ENCODE measurements at places on chromosomes 12 and 14. TPM values are rescaled to one million over a fixed set of nuclear protein-coding genes. Genes with fewer than 3 reads are reported as not detected.

DNA sequence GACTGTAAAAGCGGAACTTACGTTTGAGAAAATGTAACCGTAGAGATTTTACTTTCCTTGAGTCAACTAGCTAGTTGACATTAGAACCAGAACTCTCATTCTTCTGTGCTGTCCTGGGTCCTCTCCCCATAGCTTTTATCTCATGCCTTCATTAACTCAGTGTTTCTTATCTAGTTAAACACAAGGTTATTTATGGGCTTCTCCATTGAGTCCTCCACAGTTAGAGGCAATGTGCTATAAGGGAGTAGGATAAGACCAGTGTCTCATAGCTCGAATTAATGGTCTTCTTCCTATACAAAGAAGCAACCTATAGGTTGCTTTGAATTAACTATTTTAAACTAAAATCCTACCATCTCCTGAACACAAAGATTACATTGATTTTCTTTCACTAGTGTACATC lies 129.8 kb downstream of the ACSS3 start:
- no peak for DNase-seq

- DNase-seq = no peak
These were observed 21.8 kb upstream of the EIF2B2 start for GRCh38 chr14:74980731-74981461.

VRTN gene
- not detected for polyA plus RNA-seq

DNA sequence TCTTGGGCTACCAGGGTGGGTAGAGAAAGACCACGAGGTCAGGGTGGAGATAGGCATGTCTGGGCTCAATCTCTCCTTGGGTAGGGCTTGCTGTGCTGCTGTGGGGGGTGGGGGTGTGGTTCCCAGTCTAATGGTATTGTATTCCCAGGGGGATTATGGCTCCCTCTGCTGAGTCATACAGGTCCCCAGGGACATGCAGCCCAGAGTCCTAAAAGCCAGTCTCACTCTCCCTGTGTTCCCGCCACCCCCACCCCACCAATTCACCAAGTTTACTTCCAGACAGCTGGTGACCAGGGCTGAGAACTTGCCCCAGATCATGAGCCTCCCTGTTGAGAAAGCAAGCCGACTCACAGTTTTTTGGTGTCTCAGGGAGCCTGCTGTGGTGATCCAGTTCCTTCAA lies 367.6 kb downstream of the C12orf75 start:
- DNase-seq = no peak

DNA sequence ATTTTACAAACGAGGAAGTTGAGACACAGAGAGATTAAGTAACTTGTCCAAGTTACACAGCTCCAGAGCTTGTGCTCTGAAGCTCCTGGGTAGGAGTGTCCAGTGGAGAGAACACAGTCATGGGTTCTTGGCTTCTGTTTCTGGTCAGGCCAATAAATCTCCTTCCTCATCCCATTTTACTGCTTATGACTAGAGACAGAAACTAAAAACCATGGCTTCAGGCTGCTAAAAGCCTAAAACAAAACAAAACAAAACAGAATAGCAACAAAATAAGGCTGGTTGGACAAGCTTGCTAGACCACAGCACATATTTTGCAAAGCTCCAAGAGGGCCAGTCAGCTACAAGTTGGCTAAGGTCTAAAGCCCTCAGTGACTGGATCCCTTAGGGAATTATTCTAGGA lies 49.8 kb downstream of the PTGER2 start:
- no peak for DNase-seq

INHBC gene
- 0.10 TPM for polyA plus RNA-seq

DNA sequence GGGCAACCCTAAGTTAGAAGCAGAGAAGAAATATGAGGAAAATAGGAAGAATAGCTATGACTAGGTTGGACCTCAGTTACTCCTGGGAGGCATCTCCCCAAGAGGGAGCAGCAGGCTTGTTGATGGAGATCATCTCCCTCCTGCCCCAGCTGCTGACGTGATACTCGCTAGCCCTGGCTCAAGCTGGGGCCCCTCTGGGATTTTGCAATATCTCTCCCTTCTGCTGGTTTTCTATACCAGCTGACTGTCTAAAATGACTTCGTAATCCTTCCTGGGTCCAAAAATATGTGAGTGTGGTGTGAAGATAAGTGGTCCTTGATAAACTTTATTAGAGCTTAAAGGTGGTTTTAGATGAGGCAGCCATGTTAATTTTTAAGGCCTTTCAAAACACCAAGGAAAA lies 4.5 kb upstream of the HECTD4 start:
- no peak for DNase-seq

DNA sequence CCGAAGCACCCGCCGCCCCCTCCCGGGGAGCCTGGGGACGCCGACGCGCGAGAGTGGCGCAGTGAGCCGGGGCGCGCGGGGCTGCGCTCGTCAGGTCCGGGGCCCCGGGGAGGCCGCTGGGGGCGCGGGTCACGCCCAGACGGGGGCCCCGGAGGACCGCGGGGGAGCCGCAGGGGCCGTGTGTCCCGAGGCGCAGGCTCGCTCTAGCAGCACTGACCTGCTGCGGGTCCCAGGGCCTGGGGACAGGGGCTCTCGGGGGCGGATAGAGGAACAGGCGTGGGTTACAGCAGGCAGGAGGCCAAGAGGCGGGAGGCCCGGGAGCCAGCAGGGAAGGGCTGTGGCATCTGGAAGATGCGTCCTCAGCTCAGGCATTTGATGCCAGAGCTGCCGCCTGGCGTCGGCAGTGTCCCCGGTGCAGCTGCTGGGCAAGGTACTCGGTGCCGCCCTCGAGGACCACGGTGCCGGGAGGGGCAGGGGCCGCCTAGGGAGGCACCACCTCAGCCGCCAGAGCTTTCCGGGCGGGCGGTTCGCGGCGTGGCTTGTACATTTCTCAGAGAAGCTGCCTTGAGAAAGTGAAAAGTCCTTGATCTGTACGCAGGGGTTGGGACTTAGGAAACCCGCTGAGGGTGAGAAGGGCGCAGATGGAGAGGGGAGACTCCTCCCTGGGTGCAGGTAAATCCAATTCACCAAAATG lies 1.2 kb downstream of the WNT5B start:
- DNase-seq = peak; percentile 88

ERH gene
- 228 TPM for polyA plus RNA-seq

- DNase-seq = no peak
These were observed 203.1 kb downstream of the CALM1 start for GRCh38 chr14:90599748-90600507.

DNA sequence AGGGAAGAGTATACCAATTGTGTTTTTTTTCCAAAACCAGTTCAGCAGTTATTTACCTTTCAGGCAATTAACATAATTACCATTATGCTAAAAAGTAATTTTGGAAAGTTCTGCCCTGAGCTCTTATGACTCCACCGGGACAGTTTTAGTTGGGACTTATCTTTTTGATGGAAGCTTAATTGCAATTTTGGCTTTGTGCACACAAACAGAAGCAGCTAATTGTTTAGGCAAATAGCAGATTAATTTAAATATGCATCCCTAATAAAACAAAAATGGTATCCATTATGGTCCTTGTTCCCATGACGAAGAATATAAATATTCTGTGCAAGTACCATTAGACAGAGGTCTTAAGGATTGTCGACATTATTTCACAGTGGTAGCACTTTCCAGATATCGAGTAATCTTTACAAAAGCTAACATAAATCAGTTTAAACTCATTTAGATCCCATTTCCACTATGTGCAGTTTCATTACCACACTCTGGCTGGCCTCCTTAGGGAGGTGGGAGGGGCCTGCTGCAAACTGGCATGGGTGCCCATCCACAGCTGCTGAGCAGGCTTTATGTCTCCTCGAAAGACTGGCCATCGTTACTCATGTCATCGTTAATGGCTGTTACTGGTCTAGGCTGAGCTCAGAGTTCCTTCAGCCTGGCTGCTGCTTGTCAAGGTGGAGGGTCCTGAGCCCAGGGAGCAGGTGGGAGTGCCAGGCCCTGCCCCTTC lies 68.2 kb downstream of the FBXW8 start:
- DNase-seq = peak; percentile 56

APPL2 gene
- 59.2 TPM for polyA plus RNA-seq

P2RX2 gene
- 0.03 TPM for polyA plus RNA-seq

DIO2 gene
- 0.91 TPM for polyA plus RNA-seq

RNF212B gene
- polyA plus RNA-seq = not detected

GRCh38 chr12:124542021-124542949 lies 25.1 kb downstream of the NCOR2 start:
- DNase-seq = no peak

SHMT2 gene
- polyA plus RNA-seq = 204 TPM

GRCh38 chr12:49230176-49230804 lies 34.6 kb upstream of the TUBA1C start:
- DNase-seq = no peak

HOXC12 gene
- polyA plus RNA-seq = not detected

- no peak for DNase-seq
These were observed 6.9 kb upstream of the TSPAN8 start for GRCh38 chr12:71164568-71165197.

DNA sequence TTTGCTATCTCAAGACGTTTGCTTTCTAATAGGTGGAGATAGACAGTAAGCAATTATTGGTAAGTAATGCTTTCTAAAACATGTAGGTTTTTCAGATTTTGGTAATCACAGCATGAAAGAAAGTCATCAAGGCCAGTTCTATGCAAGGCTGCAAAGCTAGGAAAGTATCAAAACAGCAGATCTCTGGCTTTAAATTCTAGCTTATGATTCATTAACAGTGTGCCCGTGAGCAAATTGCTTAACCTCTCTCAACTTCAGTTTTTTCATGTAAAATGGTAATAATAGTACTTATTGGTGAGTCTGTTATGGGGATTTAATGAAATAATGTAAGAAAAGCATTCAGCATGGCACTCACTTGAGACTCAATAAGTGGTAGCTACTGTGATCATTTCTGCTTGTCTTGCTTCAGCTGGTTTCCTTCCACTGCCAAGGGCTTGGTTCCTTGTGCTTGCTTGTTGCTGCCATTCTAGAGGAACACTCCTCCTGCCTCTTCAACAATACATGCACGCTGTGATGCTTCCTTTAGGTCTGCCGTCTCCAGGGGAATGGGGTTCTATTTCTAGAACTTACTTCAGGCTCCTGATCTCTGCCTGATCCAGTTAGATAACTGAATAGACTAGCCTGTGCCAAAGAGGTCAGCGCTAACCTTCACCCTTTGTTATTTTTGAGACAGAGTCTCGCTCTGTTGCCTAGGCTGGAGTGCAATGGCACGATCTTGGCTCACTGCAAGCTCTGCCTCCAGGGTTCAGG lies 88.4 kb downstream of the CAND1 start:
- DNase-seq = no peak

RD3L gene
- polyA plus RNA-seq = not detected

DNA sequence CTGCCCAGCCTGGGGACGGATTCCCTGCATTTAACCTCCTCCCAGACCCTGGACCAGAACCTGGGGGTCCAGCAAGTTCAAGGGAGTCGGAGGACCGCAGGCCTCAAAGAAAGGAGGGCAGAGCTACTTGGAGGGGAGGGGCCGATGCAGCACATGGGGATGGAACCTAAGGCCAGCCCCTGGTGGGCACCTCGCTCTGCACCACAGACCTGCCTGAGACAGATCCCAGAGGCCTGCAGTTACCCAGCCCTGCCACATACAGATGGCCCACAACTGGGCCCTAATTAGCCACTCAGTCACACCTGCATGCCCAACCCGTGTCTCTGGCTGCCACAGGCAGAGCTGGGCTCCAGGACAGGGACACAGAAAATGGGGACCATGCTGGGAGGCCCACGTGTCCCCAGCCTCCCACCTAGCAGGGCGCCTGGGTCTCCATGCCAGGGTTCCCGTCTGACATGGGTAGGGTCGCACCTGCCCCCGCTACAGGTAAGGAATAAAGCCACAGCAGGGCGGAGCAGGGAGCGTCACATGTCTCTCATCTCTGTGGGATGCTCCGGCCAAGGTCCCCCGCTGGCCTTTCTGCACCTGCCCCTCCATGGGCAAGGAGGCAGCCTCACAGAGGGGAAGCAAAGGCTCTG lies 16.7 kb downstream of the AKT1 start:
- no peak for DNase-seq

ABCD2 gene
- polyA plus RNA-seq = 0.10 TPM

DNA sequence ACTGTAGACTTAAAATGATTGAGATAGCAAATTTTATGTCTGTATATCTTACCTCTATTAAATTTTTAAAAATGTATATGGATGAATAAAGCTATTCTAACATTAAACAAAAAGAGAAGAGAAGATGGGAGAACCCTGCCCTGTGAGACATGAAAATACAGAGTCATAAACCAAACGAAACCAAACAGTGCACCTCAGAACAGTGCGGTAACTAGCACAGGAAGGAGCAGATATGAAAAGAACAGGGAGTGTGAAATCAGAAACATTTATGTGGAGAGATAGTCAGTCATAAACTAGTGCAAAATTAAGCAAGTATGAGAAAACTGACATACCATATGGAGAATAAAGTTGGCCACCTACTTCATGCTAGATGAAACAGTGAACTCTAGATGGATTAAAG lies 135.1 kb downstream of the ERC1 start:
- no peak for DNase-seq

DNA sequence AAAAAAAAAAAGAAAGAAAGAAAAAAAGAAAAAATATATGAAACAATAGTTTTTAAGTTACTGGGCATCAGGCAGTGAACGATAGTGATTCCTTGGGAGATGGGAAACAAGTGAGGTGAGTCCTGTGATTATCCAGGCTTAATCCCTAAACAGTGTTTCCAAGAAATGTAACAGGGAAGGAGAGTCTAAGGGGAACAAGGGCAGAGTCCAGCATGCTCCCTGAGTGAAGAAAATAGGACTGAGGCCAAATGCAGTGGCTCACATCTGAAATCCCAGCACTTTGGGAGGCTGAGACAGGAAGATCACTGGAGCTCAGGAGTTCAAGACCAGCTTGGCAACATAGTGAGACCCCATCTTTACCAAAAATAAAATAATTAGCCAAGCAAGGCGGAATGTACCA lies 40.7 kb downstream of the R3HDM2 start:
- no peak for DNase-seq

LRRC43 gene
- polyA plus RNA-seq = 1.4 TPM

- no peak for DNase-seq
These were observed 57.4 kb downstream of the FSCB start for GRCh38 chr14:44449680-44450079.

TGM1 gene
- polyA plus RNA-seq = 3.0 TPM

DNA sequence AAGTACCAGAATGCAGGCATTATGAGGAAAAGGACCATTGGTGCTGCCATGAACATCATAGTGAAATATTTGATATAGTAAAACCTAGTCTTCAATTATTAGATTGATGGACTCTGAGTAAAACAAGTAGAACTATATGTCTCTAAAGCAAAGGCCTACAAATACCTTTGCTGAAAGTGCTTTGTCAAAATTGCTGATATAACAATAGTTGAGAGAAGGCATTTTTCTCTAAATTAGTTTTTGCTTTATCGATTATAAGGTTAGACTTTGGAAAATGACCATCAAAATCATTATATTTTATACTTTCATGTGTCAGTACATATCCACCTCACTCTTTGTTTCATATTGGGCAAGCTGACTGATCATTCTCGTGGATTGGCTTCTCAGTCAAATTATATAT lies 836.0 kb upstream of the FBXO33 start:
- no peak for DNase-seq

- DNase-seq = peak; percentile 33
These were observed 22.3 kb upstream of the GNS start for GRCh38 chr12:64781280-64782190.

Measured in SK-N-SH (cell line).